ENCODE measurements at places on chromosomes 2 and 18. TPM values are rescaled to one million over a fixed set of nuclear protein-coding genes. Genes with fewer than 3 reads are reported as not detected.

RMDN2 gene
- total RNA-seq: 5.1 TPM

CHRND gene
- not detected for total RNA-seq

GPR75 gene
- total RNA-seq: 5.0 TPM

SCN9A gene
- 7.8 TPM for total RNA-seq

CFAP65 gene
- total RNA-seq: 0.27 TPM

LYPD6B gene
- total RNA-seq: 1.1 TPM

ANKRD30B gene
- total RNA-seq: not detected

POTEI gene
- total RNA-seq: 0.50 TPM

CD8B2 gene
- not detected for total RNA-seq

KIAA2012 gene
- total RNA-seq: not detected

DNER gene
- total RNA-seq: 1.0 TPM

RAPGEF4 gene
- total RNA-seq: 0.62 TPM

GCG gene
- not detected for total RNA-seq

SCN1A gene
- total RNA-seq: not detected

ABCB11 gene
- 0.02 TPM for total RNA-seq

FAM110C gene
- total RNA-seq: 1.4 TPM

GALNT14 gene
- 2.1 TPM for total RNA-seq

LINC00305 gene
- total RNA-seq: not detected

CEBPZOS gene
- 37.3 TPM for total RNA-seq

FOXI3 gene
- 0.60 TPM for total RNA-seq

LAMA3 gene
- 0.50 TPM for total RNA-seq

DNAH6 gene
- total RNA-seq: 0.20 TPM

GKN2 gene
- total RNA-seq: not detected

UGT1A3 gene
- total RNA-seq: not detected

ATP5F1A gene
- 484 TPM for total RNA-seq

SERPINB3 gene
- total RNA-seq: not detected

TRMT61B gene
- 15.3 TPM for total RNA-seq

CWC22 gene
- 12.3 TPM for total RNA-seq

ANKRD30BL gene
- not detected for total RNA-seq

TWIST2 gene
- total RNA-seq: 2.5 TPM

MC5R gene
- total RNA-seq: 0.26 TPM

MYO7B gene
- total RNA-seq: 0.77 TPM

CFC1 gene
- not detected for total RNA-seq

GBX2 gene
- 1.2 TPM for total RNA-seq

ASXL2 gene
- total RNA-seq: 25.8 TPM

GTF2A1L gene
- total RNA-seq: not detected

TDRD15 gene
- not detected for total RNA-seq

HOXD4 gene
- not detected for total RNA-seq

PDE1A gene
- total RNA-seq: 0.32 TPM

OSR1 gene
- 0.31 TPM for total RNA-seq

Measured in astrocyte (in vitro differentiated cells and primary cell).